ENCODE measurements at places on chromosomes 5 and 9. TPM values are rescaled to one million over a fixed set of nuclear protein-coding genes. Genes with fewer than 3 reads are reported as not detected.

- H3K4me1 ChIP-seq, result no peaks in the 10 kb centered on the region
- H3K36me3 ChIP-seq, result no peaks in the 10 kb centered on the region
- DNase-seq, result peak; percentile 61
These were observed 24.1 kb downstream of the CARTPT start for GRCh38 chr5:71743155-71743554.

GRCh38 chr5:156541582-156541981 lies 214.6 kb downstream of the SGCD start:
- no peaks in the 10 kb centered on the region for H3K27me3 ChIP-seq
- no peak overlapping the region for H3K27ac ChIP-seq
- no peak overlapping the region for H3K4me3 ChIP-seq
- no peak for DNase-seq
- peaks cover 2% of the 10 kb centered on the region for H3K36me3 ChIP-seq

DNA sequence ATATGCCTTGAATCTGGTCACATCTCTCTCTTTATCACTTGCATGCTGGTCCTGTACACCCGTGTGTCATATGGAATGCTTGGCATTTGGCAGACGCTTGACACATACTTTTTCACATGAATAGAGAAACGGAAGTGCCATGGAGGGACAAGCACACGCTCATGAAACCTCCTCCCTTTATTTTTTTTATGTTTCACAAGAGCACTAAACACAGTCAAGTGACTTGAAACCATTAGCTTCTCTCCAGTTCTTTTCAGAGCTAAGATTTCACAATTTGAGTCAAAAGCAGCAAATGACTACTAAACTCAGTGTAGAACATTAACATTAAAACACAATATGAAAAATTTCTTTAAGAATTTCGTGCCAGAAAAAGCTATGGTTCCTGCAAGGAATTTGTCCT lies 151.1 kb downstream of the DOCK2 start:
- no peak for DNase-seq
- H3K27me3 ChIP-seq, result no peaks in the 10 kb centered on the region
- no peak overlapping the region for H3K27ac ChIP-seq
- H3K4me1 ChIP-seq, result no peaks in the 10 kb centered on the region
- no peak overlapping the region for H3K4me3 ChIP-seq
- no peaks in the 10 kb centered on the region for H3K36me3 ChIP-seq

The CFAP157 gene
- not detected for total RNA-seq

DNA sequence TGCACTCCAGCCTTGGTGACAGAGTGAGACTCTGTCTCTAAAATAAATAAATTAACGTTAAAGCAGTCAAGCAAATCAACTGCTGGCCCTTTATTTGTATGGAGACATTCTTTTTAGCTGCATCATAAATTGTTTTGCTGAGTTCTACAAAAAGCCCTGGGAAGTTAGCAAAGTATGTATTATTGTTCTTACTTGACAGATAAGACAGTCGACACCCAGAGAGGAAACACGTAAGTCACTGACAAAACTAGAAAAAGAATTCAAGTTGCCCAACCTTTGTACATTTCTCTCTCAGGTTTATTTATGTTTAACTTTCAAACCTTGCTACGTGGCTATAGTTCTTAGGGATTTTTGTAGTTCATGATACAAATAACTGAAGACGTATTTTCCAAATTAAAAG lies 40.4 kb upstream of the MACIR start:
- H3K4me3 ChIP-seq, result no peak overlapping the region
- H3K27ac ChIP-seq, result no peak overlapping the region
- no peaks in the 10 kb centered on the region for H3K27me3 ChIP-seq
- no peaks in the 10 kb centered on the region for H3K36me3 ChIP-seq
- H3K4me1 ChIP-seq, result no peaks in the 10 kb centered on the region

GRCh38 chr5:173246135-173246495 lies 11.1 kb upstream of the NKX2-5 start:
- H3K4me1 ChIP-seq, result peaks cover 13% of the 10 kb centered on the region
- no peak for DNase-seq
- H3K4me3 ChIP-seq, result no peak overlapping the region

- no peak overlapping the region for H3K27ac ChIP-seq
- DNase-seq, result no peak
- H3K36me3 ChIP-seq, result peaks cover 6% of the 10 kb centered on the region
- no peaks in the 10 kb centered on the region for H3K4me1 ChIP-seq
- H3K27me3 ChIP-seq, result no peaks in the 10 kb centered on the region
These were observed 49.6 kb upstream of the EIF4EBP3 start for GRCh38 chr5:140497897-140498296.

DNA sequence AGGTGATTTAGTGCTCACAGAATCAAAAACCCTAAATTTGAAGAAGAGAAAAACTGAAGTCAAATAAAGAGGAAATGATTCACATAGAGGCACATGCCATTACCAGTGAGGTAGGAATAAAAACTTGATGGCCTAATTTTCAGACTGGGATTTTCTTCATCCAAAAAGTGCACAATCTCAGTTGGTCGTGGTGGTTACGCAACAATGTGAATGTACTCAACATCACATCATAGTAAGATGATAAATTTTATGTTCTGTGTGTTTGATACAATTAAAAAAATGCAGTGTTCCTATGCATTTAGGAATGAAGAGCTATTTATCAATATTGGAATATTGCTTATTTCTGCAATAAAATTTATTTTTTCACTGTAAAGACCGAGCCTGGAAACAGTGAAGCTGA lies 60.7 kb downstream of the SV2C start:
- H3K4me1 ChIP-seq, result no peaks in the 10 kb centered on the region
- H3K27ac ChIP-seq, result no peak overlapping the region
- no peak for DNase-seq
- H3K27me3 ChIP-seq, result no peaks in the 10 kb centered on the region
- no peak overlapping the region for H3K4me3 ChIP-seq
- H3K36me3 ChIP-seq, result no peaks in the 10 kb centered on the region

The GFI1B gene
- 0.13 TPM for total RNA-seq

DNA sequence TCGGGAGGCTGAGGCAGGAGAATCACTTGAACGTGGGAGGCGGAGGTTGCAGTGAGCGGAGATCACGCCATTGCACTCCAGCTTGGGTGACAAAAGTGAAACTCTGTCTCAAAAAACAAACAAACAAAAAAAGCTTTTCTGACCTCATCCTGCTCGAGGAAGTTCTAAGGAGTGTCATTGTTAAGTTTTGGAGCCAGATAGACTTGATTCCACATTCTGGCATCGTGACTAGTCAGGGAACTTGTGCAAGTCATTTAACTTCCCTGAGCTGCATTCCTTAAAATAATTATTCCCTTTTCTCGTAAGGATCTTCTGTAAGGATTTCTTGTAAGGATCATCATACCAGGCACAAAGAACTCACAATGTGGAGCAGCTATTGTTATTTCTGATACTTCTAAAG lies 26.2 kb downstream of the SNX24 start:
- H3K27me3 ChIP-seq, result no peaks in the 10 kb centered on the region
- no peaks in the 10 kb centered on the region for H3K36me3 ChIP-seq
- no peaks in the 10 kb centered on the region for H3K4me1 ChIP-seq
- no peak overlapping the region for H3K27ac ChIP-seq
- H3K4me3 ChIP-seq, result no peak overlapping the region

GRCh38 chr5:139770722-139771121 lies 24.9 kb upstream of the PSD2 start:
- peaks cover 21% of the 10 kb centered on the region for H3K4me1 ChIP-seq
- DNase-seq, result no peak
- peaks cover 2% of the 10 kb centered on the region for H3K27me3 ChIP-seq

DNA sequence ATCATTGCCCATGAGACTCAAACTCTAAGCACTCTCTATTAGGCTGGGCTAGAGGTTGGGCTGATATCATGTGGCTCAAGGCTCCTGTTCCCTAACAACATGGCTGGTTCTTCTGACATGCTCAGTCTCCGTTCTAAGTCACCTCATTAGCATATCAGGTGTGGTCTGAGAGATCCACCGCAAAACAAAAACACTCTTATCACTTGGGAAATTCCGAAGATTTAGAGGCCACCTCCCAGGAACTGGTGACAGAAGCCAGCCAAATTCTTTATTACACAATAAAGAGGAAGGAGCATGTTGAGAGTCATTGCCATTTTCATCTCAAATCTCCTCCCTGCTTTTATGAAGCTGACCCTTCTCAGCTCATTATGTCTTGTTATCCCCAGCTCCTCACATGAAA lies 107.6 kb downstream of the MSX2 start:
- peaks cover 2% of the 10 kb centered on the region for H3K4me1 ChIP-seq
- H3K4me3 ChIP-seq, result no peak overlapping the region
- DNase-seq, result no peak
- H3K36me3 ChIP-seq, result no peaks in the 10 kb centered on the region
- peaks cover 4% of the 10 kb centered on the region for H3K27me3 ChIP-seq
- H3K27ac ChIP-seq, result no peak overlapping the region

DNA sequence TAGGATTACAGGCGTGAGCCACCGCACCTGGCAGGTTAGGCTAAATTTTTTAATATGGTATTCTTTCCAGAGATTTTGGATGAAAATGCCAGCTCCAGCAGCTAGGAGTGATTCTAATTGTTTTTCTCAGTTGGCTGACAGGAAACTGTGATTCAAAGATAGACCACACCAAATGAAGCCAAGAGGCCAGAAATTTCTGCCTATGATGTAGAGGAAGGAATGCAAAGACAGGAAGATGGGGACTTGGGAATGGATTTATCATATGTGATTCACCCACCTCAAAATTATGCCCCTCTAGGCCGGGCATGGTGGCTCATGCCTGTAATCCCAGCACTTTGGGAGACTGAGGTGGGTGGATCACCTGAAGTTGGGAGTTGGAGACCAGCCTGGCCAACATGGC lies 53.3 kb downstream of the UGCG start:
- H3K4me3 ChIP-seq, result no peak overlapping the region
- no peaks in the 10 kb centered on the region for H3K36me3 ChIP-seq
- no peak for DNase-seq

GRCh38 chr9:133619791-133620190 lies 10.6 kb upstream of the FAM163B start:
- no peaks in the 10 kb centered on the region for H3K4me1 ChIP-seq
- DNase-seq, result no peak
- no peak overlapping the region for H3K27ac ChIP-seq
- H3K4me3 ChIP-seq, result no peak overlapping the region
- H3K36me3 ChIP-seq, result no peaks in the 10 kb centered on the region

DNA sequence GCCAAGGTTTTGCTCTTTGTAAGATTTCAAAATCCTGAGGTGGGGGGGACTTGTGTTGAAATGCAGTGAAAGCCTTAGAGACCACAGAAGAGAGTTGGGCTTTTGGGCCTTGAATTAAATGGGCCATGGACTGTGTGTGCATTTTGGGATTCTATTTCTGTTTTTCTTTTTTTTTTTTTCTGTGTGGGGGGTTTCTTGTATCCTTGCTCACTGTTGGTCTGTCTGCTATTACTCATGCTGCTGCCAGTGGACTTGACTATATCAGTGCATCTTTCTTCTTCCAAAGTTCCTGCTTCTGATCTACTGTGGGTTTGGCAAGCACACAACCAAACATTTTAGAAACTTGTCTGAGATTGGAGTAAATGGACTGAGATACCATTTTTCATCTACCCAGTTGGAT lies 344.9 kb downstream of the ARL15 start:
- H3K36me3 ChIP-seq, result no peaks in the 10 kb centered on the region
- DNase-seq, result no peak

- H3K36me3 ChIP-seq, result no peaks in the 10 kb centered on the region
- no peaks in the 10 kb centered on the region for H3K4me1 ChIP-seq
- no peak overlapping the region for H3K4me3 ChIP-seq
- no peaks in the 10 kb centered on the region for H3K27me3 ChIP-seq
- no peak for DNase-seq
These were observed 227.9 kb downstream of the LURAP1L start for GRCh38 chr9:13002740-13003139.

DNA sequence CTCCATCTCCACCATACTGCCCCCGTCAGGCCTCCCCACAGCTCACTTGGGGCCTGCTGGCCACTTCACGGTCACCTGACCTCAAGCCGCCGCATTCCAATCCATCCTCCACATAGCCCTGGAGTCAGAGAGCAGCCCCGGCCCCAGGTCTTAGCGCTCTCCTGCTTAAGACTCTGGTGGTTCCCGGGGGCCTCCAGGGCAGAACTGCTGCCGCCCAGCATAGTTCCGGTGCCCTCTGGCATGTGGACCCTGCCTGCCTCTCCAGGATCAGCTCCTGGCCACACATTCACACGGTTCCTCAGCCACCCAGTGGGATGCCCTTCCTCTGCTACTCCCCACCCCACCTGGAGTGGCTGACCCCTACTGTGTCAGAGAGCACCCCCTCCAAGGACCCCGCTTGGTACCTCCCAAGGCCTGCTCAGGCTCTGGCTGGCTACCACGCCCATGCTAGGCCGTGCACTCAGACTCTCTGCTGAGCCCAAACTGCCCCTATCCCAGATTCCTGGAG lies 8.7 kb downstream of the PHYKPL start:
- no peak overlapping the region for H3K27ac ChIP-seq
- no peak overlapping the region for H3K4me3 ChIP-seq
- H3K4me1 ChIP-seq, result peaks cover 26% of the 10 kb centered on the region
- H3K27me3 ChIP-seq, result no peaks in the 10 kb centered on the region
- peaks cover 70% of the 10 kb centered on the region for H3K36me3 ChIP-seq

- H3K27ac ChIP-seq, result peak overlapping the region; percentile 2
- peaks cover 32% of the 10 kb centered on the region for H3K4me1 ChIP-seq
- DNase-seq, result peak; percentile 46
- no peaks in the 10 kb centered on the region for H3K27me3 ChIP-seq
These were observed 40.4 kb downstream of the ZNF608 start for GRCh38 chr5:124706051-124706450.

The NIM1K gene
- total RNA-seq, result 0.22 TPM

- no peaks in the 10 kb centered on the region for H3K4me1 ChIP-seq
- no peak overlapping the region for H3K27ac ChIP-seq
- DNase-seq, result peak; percentile 31
- no peaks in the 10 kb centered on the region for H3K36me3 ChIP-seq
- no peak overlapping the region for H3K4me3 ChIP-seq
These were observed 84.7 kb upstream of the TNFSF8 start for GRCh38 chr9:115015018-115015635.

DNA sequence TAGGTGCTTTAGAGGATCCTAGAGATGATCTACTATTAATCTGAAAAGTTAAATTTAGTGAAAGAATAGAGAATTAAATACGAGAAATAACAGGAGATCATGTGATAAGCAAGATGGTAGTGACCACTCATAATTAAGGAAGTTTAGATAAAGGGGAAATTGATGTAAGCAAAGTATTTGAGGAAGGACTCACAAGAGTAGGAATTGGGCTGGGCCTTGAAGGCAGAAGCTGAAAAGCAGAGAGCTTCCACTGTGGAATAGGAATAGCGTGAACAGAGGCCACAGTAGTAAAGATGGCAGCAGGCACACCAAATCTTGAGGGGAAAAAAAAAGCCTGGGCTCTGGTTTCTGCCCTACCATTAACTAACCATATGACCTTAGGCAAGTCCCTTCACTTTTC lies 38.0 kb downstream of the KIF24 start:
- peak; percentile 29 for DNase-seq
- no peaks in the 10 kb centered on the region for H3K4me1 ChIP-seq
- H3K4me3 ChIP-seq, result no peak overlapping the region
- peaks cover 5% of the 10 kb centered on the region for H3K36me3 ChIP-seq

GRCh38 chr5:116520771-116521170 lies 53.9 kb downstream of the SEMA6A start:
- H3K36me3 ChIP-seq, result no peaks in the 10 kb centered on the region
- peaks cover 35% of the 10 kb centered on the region for H3K4me1 ChIP-seq
- no peak overlapping the region for H3K4me3 ChIP-seq
- peak overlapping the region; percentile 81 for H3K27ac ChIP-seq

All from muscle of leg (tissue), 16 donors.